ENCODE measurements at places on chromosomes 5 and 9.

GRCh38 chr9:121698627-121699570 is 47.5 kb downstream of the DAB2IP start:
- no peak for DNase-seq

- no peak for DNase-seq
Observed at GRCh38 chr9:92292338-92293074, 991 bp downstream of the IARS1 start.

GRCh38 chr5:53792338-53792737 is 231.9 kb downstream of the NDUFS4 start:
- no peak for DNase-seq

DNA sequence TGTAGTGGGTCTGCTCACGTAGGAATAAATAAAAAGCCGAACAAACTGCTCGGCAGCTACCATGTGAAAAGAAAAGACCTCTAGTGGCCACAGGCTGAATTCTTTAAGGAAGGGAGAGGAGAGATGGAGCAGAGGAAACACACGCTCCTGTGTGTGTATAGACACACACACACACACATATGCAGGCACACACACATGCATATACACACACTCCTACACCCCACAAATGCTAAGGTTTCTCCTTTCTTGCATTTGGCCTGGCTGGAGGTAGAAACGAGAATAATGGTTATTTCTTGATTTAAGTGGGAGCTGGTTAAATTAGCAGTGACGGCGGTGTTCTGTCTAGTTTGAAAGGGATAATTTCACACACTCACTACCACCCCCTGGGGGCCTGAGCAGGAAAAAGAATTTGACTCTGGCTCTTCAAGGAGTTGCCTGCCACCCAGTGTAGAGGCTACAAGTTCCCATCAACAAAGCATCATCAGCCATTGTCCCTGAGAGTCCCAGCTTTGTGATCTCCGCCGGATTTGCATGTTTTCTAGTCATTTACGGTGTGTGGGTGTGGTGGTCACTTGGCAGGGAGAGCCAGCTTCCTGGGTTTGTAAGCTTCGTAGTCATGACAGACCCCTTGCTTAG is at the start of gene INSYN2B:
Gene INSYN2B, minus strand, starts transcription at position 78 of the 636 bp plus-strand sequence. CDS start 96,597 bp downstream, outside the sequence.
- DNase-seq, result no peak

- no peak for DNase-seq
Observed at GRCh38 chr9:79477241-79477840, 94.4 kb upstream of the TLE4 start.

DNA sequence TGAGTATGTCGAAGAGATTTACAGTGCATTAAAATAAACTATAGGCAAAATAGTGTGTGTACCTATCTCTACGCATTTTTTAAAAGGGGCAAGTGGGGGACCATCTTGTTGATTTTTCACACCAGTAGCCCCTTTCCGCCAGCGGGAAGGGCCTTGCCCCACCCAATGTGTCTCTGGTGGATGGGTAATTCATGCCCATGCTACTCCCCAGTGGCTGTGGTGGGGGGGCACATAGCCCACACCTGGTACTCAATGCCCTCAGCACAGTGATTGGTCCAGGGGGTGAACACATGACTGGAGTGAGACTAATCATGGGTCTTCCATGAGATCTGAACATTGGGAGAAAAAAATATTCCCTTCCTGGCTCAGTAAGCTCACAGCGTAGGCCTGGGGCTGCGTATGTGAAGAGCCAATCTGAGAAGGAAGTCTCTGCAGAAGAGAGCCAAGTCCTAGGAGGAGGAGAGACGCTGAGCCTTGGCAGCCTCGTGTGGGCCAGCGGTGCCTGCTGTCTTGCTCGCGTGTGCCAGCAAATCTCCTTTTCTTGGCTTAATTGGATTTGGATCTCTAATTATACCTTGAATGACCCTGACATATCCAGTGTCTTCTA is 103.4 kb downstream of the ADAMTS2 start:
- DNase-seq, result no peak

DNA sequence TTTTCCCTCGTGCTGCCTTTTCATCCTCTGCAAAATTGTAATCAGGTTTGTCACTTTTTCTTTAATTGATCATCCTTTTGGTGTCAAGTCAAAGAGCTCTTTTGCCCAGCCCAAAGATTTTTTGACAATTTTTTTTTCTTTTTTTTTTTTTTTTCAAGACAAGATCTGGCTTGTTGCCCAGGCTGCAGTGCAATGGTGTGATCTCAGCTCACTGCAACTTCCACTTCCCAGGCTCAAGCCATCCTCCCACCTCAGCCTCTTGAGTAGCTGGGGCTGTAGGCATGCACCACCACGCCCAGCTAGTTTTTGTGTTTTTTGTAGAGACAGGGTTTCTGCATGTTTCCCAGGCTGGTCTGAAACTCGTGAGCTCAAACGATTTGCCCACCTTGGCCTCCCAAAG is 36.7 kb downstream of the CDK7 start:
- DNase-seq, result no peak

- DNase-seq, result no peak
Observed at GRCh38 chr5:59330680-59331079, 562.8 kb downstream of the PDE4D start.

- DNase-seq, result no peak
Observed at GRCh38 chr9:111232997-111233790, 96.8 kb downstream of the OR2K2 start.

DNA sequence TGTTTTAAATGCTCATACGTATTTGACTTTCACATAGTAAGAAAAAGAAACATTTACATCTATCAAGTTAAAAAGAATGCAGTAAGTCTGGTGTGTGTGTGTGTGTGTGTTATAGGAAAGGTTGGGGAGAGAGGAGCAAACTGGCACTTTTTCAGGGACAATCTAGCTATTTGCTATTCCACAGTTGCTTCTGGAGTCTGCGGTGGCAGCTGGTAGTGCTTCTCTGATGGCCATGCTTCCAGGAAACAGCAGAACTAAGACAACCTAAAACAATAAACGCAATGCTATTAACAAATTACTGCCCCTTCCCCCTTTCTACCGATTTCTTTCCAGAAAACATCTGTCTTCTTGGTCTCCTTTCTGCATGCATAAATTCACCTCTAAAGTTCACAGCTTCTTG is 70.0 kb upstream of the CDH10 start:
- no peak for DNase-seq

DNA sequence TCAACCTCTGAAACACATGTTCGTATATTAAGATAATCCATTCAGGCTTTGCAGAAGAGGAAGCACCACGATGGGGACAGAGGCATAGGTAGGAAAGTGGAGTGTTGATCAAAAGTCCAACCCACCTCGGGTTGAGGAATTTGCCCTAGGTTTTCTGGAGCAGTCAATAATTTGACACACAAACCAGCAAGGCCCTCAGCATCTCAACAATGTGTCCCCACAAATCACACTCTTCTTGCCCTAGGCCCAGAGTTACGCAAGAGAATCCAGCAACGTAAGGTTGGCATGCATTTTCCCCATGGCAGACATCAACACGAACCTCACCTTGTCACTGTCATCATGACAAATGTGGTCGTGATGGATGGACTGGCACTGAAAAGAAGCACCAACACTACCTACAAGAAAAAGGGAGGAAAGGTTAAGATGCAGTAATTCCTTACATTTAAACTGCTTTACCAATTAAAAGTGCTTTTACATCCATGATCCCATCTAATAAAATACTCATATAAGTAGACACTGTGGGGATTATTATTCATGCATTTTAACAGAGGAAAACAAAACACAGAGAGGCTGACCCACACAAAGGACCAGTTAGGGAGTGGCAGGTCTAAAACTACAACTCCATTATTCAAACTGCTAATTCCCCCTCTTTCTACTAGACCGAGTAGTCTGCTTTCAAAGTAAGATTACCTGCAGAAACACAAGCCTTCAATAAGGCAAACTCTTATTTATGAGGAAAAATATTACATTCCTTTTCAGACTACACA is 24.4 kb upstream of the RNF38 start:
- DNase-seq, result no peak

GRCh38 chr5:93800988-93801811 is 59.8 kb upstream of the POU5F2 start:
- DNase-seq, result no peak

GRCh38 chr5:165448753-165449152 is 1943.3 kb downstream of the MAT2B start:
- DNase-seq, result no peak

- DNase-seq, result no peak
Observed at GRCh38 chr5:113250341-113250953, 184.3 kb downstream of the TSSK1B start.

- DNase-seq, result no peak
Observed at GRCh38 chr9:76643399-76644117, 120.7 kb upstream of the PCA3 start.

Data from stimulated activated CD4-positive, alpha-beta T cell treated with anti-CD3 and anti-CD28 coated beads, Interleukin-1b, Interleukin-23, amount 100 ng/mL, for 1 hour (primary cell).